ENCODE measurements at places on chromosomes 6 and 20. TPM values are rescaled to one million over a fixed set of nuclear protein-coding genes. Genes with fewer than 3 reads are reported as not detected.
A peak's percentile ranks its signal among the peaks of the same experiment; 100 is the strongest.

EFHC1 gene
- 34.4 TPM for total RNA-seq

GRCh38 chr6:55774286-55775028 lies 100.9 kb downstream of the BMP5 start:
- no peak for DNase-seq

GRCh38 chr6:133359256-133359655 lies 118.1 kb downstream of the EYA4 start:
- no peak for DNase-seq

B3GAT2 gene
- total RNA-seq, result not detected

PPIL6 gene
- 4.8 TPM for total RNA-seq

RAB44 gene
- total RNA-seq, result not detected

GRCh38 chr6:39830444-39830843 lies 38.3 kb downstream of the DAAM2 start:
- DNase-seq, result no peak

- no peak for DNase-seq
These were observed 1.7 kb downstream of the FAM184A start for GRCh38 chr6:119076576-119077390.

DNA sequence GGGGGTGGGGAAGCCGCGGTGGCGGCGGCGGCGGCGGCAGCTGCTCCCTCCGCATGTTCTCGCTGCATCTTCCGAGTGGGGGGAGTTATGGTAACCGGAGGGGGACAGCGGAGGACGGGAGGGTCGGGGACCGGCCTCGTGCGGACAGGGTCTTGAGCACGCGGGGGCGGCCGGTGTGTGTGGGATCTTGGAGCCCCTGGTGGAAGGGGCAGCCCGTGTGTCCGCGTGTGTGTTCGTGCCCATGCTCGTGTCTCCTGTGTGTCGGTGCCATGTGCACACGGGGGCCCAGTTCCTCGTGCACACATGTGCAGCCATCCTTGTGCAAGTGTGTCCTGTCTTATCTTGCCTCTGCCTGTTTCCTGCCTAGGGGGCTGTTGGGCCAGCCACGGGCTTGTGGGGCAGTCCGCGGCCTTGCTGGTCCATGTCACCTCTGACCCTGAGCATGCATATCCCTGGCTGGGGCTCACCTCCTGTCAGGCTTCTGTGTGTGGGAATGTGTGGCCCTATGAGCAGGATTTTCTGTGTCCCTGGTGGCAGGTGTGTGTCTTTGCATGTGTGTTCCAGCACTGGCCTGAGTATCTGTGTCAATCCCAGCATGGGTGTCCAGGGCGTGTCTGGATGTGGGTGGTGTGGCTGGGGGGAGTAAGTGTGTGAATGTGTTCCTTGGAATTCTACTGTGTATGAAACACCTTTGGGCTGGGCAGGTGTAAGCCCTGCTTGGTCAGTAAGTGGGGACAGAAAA lies 8.5 kb downstream of the SYNGAP1 start:
- no peak for DNase-seq

SS18L1 gene
- 26.2 TPM for total RNA-seq

- DNase-seq, result no peak
These were observed 5.8 kb downstream of the BTN3A3 start for GRCh38 chr6:26445934-26446667.

ESR1 gene
- not detected for total RNA-seq

- peak; percentile 42 for DNase-seq
These were observed 7.0 kb upstream of the RNF217 start for GRCh38 chr6:124955108-124955856.

DNA sequence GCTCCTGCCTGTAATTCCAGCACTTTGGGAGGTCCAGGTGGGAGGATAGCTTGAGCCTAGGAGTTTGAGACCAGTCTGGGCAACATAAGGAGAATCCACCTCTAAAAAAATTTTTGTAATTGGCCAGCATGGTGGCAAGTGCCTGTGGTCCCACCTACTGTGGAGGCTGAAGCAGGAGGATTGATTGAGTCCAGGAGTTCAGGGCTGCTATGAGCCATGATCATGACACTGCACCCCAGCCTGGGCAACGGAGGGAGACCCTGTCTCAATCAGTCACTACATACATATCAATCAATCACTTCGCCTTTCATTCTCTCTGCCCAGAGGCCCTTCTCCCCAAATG lies 1.1 kb upstream of the STK38 start:
- DNase-seq, result no peak

GRCh38 chr6:28725890-28726348 lies 197.9 kb downstream of the TRIM27 start:
- DNase-seq, result no peak

DNA sequence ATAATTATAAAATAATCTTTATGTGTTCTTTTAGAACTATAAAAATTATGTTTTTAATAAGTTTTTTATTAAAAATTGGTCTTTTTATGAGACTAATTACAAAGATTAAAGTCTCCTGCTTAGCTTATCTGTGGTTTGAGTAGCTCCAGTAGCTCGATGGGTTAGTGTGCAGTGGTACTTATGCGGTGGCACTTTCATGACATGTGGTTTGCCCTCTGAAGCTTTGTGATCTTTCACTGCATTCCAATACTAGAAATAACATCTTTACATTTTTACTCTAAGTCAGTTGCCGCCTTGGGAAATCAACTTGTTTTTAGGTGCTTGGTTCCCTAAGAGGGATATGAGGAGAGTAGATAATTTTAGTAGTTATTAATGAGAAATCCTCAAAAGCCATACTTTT lies 699.5 kb upstream of the FLRT3 start:
- no peak for DNase-seq

- no peak for DNase-seq
These were observed 15.9 kb downstream of the OR2A4 start for GRCh38 chr6:131685266-131685780.

DNA sequence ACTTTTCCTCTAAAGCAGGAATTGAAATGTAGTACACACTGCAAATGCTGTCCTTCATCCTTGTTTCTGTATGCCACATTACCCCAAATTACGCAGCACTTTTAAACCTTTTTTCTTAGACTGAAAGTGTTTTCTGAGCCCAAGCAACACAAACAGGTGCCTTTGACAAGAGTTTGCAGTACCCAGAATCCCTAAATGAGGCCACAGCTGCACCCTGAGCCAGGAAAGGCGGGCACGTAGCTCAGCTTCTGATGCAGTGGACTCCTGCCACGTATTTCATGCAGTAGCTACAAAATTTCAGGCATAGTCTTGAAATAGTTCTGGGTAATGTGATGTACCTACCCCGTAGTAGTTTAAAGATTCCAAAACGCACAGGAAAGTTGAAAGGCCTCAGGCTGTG lies 31.0 kb upstream of the CLDN20 start:
- DNase-seq, result no peak

- DNase-seq, result no peak
These were observed 167.0 kb upstream of the SASH1 start for GRCh38 chr6:148175550-148176188.

GHRH gene
- not detected for total RNA-seq

GRCh38 chr20:45293041-45294002 lies 13.3 kb upstream of the RBPJL start:
- peak; percentile 89 for DNase-seq

MCCD1 gene
- not detected for total RNA-seq

C20orf204 gene
- 3.2 TPM for total RNA-seq

- DNase-seq, result no peak
These were observed 39.7 kb downstream of the BTBD9 start for GRCh38 chr6:38599966-38600550.

GRCh38 chr6:38739532-38739931 lies 24.4 kb downstream of the DNAH8 start:
- no peak for DNase-seq

GRCh38 chr6:3627956-3628835 lies 123.3 kb downstream of the PXDC1 start:
- DNase-seq, result peak; percentile 10

RIPOR2 gene
- 1.7 TPM for total RNA-seq

ANGPT4 gene
- 0.35 TPM for total RNA-seq

VSTM2L gene
- 31.9 TPM for total RNA-seq

DNA sequence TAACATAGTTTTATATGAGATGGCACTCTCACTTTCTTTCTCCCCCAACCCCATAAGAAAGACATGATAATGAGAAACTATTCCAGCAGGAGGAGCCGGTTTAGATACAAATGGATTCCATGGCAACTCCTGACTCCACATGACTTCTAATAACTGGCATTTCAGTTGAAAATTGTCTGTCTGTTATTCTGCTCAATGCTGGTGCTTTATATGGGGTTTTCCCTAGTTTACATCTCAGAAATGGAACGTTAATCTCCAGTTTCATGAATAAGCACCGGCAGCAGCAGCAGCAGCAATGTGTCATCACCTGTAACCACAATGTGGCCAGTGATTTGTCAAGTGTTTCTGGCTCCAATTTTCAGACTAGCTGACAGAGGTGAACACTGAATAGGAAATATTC lies 8.0 kb upstream of the SIM1 start:
- no peak for DNase-seq

GRCh38 chr6:147177286-147177685 lies 26.9 kb upstream of the STXBP5 start:
- DNase-seq, result no peak

RSPO3 gene
- total RNA-seq, result 30.1 TPM

GJA10 gene
- not detected for total RNA-seq

Measured in mesothelial cell of epicardium (in vitro differentiated cells).